Activated CD4-positive, alpha-beta T cell treated with anti-CD3 and anti-CD28 coated beads for 36 hours (primary cell): ENCODE measurements at places on chromosomes 2 and 18.

GRCh38 chr2:10617241-10617640, 72.5 kb downstream of the NOL10 start:
- DNase-seq, result no peak

- no peak for DNase-seq
Measured at GRCh38 chr2:121363632-121364420, 78.8 kb upstream of the TFCP2L1 start.

DNA sequence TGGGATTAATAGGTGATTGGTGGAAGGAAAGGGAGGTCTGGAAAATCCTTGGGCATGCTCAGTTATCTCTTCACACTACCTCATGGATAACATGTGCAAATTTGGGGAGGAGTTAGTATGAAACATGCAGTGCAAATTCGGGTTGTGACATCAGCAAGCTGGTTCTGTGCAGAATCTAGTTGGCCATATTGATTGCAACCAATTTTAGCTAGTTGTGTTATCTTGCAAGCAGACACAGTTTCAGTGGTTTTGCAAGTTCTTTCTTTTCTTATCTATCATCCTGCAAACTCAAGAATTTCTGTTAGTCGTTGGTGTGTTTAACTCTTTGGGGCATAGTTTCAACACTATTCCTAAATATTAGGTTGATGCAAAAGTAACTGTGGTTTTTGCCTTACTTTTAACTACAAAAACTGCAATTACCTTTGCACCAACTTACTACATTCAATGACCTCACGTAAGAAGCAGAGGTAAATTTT, 135.4 kb downstream of the PTH2R start:
- no peak for DNase-seq

DNA sequence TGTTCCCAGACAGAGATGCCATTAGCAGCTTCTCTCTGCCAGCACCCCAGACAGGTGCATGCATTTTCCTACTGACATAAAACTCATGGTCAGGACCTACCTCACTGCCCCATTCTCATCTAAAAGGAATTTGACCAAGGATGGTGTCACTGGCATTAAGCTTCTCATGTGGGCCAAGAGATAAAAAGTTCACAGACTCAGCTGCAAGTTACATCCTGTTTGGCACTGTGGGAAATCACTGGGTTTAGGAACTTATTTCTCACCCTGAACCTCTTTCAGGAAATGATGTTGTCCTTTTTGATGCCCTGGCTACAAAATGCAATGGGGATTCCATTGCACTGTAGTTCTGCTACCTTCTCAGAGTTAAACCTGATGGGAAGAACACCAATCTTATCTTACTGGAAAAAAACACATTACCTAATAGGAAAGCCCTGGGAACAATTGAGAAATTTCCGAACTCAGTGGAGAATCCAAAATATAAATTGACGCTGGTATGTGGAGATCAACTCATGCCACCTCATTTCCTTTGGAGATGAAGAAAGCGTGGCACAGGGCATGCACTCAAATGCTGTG, 252.1 kb upstream of the COPS8 start:
- DNase-seq, result no peak

- no peak for DNase-seq
Measured at GRCh38 chr2:11656671-11657101, 13.3 kb downstream of the NTSR2 start.

- DNase-seq, result no peak
Measured at GRCh38 chr2:136994793-136995192, 229.4 kb downstream of the THSD7B start.

- DNase-seq, result no peak
Measured at GRCh38 chr2:55296393-55296792, 27.4 kb upstream of the MTIF2 start.

- DNase-seq, result no peak
Measured at GRCh38 chr2:236167297-236168109, 683 bp downstream of the GBX2 start.

DNA sequence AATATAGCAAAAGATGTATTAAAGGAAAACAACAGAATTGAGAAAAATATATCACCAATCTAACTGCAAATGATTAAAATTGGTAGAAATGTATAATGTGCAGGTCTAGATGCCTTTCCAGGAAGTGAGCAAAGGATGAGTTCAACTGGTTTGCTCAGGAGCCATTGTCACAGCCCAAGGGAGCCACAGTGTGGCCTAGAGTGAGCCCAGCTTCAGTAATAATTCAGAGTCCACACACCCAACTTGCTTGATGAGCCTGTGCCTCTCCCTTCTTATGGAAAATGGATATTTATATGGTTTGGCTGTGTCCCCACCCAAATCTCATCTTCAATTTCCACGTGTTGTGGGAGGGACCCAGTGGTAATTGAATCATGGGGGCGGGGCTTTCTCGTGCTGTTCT, 92.2 kb upstream of the ASAP2 start:
- peak; percentile 35 for DNase-seq
